ENCODE measurements at places on chromosomes 2 and 18.

DNA sequence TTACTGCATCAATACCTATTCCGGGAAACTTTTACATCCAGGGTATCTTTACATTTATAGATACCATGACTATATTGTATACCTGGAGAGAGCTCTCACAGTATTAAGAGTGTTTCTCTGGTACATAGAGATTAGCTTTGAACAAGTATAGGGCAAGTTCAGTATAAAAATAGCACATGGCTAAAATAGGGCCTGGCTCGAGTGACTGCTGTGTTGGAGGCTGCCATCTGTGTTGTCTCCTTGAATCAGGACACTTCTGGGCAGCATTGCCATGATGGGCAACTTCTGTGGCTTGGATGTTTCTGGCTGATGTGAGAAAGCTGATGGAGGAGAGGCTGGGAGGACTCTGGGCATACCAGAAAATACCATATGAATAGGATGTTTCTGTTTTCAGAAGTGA lies 18.7 kb downstream of the ARHGAP28 start:
- DNase-seq = no peak

DNA sequence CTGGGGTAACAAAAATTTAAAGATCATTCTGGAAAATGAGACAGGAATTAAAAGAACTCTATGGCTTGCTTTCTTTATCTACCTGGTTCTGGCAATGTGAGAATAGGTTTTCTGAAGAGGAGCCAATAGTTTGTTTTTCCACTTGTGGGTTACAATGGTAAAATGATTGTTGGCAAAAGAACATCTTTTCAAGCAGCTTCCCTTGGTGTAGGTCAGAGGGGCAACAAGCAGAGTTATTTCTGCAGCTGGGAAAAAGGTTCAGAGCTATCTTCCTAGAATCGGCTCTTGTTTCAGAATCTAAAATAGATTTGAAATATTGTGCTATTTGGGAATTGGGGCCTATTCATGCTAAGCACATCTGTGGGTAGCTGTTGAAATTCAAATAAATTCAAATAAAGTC lies 11.5 kb upstream of the TSPYL6 start:
- DNase-seq = no peak

DNA sequence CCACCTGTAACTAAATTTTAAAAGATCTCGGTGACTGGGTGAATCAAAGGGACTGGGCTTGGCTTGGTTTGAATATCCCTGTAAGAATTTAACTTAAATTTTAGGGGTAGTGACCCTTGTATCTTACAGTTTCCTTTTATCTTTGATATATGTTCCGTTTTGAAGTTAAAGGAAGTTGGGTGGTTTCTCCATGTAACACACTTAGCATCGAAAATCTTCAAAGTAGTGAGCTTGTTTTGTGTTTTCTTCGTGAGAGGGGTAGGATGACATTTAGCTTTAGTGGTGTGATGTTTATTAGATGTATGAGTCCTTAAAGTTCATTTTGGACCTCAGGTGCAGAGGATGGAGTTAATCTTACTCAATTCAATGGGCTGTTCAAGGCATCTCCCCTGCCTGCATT lies 1.6 kb downstream of the WDR7 start:
- no peak for DNase-seq

DNA sequence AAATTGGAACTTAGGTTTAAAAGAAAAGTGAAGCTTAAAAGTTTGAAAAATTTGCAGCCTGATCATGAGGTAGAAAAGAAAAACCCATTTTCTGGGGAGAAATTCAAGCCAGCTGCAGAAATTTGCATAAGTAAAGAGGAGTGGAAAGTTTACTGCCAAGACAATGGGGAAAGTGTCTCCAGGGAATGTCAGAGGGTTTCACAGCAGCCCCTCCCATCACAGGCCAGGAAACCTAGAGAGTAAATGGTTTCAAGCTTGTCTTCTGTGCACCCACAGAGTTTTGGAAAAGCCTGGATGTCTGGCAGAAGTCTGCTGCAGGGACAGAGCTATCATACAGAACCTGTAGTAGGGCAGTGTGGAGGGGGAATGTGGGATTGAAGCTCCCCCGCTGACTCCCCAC lies 254.0 kb upstream of the FSIP2 start:
- DNase-seq = no peak

DNA sequence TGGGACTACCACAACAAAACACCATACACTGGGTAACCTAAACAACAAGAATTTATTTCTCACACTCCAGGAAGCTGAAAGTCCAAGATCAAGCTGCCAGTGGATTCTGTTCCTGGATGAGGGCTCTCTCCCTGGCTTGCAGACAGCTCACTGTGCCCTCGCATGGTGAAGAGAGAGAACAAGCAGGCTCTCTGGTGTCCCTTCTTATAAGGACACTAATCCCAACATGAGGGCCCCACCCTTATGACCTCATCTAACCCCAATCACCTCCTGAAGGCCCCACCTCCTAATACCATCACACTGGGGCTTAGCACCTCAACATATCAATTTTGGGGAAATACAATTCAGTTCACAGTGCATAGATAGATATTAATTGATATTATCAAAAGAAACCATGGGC lies 83.5 kb downstream of the BIN1 start:
- DNase-seq = no peak

DNA sequence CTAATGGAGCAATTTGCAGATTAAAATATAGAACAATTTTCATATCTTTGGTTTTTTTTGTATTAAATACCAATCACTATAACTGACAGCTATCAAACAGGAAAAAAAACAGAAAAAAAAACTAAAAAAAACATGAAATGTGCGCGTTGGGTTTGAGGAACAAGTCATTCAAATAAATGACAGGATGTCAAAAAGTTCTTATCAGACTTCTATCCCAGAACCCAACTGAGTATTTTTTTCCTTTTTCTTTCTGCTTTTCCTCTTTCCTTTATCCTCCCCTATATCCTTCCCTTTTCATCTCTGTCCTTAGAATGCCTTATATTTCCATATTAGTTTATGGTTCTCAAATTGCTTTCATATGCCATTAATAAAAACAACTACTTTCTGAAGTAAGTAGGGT lies 14.3 kb downstream of the PRKRA start:
- DNase-seq = no peak

DNA sequence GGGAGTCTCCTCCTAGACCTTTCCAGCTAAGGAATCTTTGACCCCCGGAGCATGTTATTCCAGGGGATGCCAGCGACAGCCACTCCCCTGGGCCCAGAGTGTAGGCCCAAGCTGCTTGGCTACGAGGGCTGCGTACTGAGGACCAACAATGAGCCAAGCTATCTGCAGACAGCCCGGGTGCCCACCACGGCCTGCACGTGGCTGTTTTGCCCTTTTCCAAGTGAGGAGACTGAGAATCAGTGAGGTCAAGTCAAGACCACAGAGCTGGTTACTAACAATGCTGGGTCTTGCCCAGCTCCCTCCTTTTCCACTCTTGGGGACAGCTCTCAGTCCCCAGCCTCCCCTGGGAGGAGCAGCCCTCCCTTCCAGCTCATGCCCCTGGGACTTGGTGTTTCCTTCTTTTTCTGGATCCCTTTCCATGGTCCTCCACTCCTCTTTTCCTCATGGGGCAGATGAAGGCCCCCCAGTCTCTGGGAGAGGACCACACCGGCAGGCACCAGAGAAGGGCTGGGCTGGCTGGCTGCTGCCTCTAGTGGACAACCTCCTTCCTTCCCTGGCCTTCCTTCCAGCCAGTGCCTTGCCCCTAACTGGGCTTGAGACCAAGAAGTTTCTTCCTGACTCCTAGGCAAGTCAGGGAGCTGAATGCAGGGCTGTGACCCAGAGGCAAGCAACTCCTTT lies 550 bp upstream of the MALL start:
- DNase-seq = no peak

GRCh38 chr2:3604991-3605961 lies 10.4 kb downstream of the COLEC11 start:
- peak; percentile 23 for DNase-seq

GRCh38 chr2:172281648-172282570 lies 145.5 kb upstream of the ITGA6 start:
- DNase-seq = no peak

DNA sequence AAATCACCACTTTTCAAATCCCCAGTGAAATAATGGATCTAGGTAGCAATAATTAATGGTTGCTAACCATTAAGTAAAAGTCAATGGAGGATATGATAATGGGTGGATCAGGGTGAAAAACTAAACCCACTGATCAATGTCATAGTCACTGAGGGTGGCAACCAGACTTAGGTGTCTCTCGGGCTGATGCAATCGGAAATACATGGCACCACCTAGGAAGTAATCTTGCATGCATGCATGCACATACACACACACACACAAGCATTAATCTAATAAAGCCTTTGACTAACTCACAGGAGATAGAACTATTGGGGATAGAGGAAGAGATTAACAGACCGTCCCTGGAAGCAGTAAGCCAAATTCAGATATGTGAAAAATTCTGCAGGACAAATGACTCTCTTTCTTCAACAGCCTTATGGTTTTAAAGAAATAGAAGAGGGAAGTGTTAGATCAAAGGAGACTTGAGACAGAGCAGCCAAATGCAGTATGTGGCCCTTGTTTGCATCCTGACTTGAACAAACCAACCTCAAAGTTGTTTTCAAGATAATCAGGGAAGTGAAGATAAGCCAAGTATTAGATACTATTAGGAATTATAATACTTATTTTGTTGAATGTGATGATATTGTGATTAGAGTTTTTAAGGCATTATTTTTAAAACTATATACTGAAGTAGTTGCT lies 186.0 kb upstream of the RMP24 start:
- DNase-seq = no peak

DNA sequence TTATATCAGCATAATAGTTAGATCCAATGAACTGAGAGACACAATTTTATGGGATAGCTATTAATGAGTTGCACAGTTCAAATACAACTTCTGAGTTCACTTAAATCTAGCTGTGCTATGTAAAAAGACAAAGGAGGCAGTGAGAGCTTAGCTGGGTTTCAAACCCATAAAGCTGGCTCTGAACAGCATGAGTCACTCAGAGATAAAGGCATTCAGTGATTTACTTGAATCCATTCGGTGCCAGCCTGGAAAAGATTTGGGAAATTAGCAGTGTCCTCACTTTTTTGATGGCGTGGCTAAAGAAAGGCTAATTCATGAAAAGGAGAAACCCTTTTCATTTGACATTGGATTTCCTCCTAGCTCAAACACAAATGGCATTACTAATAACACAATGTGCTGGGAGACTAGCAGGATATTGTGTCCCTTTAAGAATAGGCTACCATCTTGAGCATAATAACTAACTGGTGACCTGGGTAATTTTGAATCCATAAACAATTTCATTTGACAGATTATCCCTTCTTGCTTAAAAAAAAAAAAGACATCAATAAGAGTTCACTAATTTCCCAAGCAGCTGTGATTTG lies 98.4 kb upstream of the NEUROD1 start:
- no peak for DNase-seq

DNA sequence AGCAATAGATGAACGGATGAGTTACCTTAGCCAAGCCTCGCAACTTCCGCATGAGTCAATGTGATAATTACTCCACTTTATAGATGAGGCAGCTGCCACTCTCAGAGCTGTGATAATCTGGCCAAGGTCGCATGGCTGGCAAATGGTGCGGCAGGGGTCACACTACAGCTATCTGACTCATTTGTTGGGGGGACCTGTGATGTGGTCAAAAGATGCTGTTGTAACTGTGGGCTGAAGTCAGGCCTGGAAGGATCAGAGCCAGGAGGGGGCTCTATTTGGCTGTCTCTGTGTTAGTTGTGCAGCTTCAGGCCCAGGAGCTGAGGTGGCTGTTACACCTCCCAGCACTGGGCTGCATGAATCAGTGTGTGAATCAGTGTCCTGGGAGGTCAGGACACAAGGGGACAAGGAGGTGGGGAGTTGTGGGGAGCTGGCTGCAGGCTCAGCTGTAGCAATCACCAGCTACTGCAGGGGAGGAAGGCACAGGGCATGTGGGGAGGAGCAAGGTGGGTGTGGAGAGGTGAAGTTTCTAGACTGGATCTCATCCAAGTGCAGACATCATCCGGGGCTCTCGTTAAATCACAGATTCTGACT lies 33.1 kb downstream of the NGEF start:
- DNase-seq = no peak

DNA sequence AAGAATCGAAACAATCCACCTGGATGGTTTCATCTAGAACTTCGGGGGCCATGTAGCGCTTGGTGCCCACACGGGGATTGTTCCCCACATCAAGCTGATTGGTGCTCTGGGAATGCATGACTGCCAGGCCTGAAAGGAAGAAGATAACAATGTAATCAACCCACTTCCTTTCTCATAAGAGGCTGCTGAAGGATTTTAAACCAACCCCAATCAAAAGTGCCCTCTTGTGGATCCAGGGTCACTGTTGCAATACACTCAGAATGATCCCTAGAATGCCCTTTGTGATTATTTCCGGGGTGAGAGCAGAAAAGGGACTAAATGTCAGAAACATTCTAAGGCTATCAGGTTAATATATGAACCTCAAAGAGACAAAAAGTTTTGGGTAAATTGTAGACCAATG lies 115.2 kb downstream of the ACVR1 start:
- no peak for DNase-seq

DNA sequence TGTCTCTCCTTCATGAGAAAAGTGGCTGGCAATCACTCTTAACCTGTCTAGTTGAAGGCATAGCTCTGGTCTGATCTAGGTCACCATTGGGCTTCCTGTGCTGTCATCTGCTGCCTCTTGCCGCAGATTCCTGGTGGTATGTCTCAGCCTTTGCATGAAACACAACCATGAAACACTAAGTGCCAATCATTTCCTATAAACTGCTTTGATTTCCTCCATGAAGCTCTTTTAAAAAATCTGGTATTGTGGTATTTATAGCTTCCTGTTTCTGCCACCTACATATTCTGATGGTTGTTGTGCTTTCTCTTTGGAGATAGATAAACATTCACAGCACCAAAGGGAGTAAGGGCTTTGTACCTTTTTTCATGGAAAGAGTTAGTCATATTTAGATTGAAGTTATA lies 120.0 kb upstream of the EPC2 start:
- DNase-seq = no peak

DNA sequence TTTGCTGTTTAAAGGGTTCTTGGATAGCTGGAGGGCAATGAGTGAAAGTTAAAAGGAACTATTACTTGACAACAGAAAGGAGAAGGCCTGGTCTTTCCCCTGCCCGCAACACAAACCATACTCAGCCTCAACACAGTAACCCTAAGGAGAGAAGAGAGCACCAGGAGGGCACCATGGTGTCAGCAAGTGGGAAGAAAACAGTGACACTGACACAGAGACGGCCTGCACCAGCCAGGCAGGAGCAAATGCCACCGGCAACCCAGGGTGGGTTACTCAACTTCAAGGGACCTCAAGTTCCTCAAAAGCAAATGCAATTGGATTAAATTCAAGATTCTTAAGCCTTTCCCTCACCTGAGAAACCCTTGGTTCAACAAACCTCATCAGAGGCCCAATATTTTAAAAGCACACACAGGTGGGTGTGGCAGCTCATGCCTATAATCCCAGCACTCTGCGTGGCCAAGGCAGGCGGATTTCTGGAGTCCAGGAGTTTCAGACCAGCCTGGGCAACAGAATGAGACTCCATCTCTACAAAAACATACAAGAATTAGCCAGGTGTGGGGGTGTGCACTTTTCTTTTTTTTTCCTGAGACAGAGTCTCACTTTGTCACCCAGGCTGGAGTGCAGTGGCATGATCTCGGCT lies 52.3 kb downstream of the TFCP2L1 start:
- no peak for DNase-seq

GRCh38 chr2:72051971-72052505 lies 95.6 kb downstream of the CYP26B1 start:
- no peak for DNase-seq

All from activated naive CD4-positive, alpha-beta T cell (primary cell).